ENCODE measurements at places on chromosomes 13 and 19.

DNA sequence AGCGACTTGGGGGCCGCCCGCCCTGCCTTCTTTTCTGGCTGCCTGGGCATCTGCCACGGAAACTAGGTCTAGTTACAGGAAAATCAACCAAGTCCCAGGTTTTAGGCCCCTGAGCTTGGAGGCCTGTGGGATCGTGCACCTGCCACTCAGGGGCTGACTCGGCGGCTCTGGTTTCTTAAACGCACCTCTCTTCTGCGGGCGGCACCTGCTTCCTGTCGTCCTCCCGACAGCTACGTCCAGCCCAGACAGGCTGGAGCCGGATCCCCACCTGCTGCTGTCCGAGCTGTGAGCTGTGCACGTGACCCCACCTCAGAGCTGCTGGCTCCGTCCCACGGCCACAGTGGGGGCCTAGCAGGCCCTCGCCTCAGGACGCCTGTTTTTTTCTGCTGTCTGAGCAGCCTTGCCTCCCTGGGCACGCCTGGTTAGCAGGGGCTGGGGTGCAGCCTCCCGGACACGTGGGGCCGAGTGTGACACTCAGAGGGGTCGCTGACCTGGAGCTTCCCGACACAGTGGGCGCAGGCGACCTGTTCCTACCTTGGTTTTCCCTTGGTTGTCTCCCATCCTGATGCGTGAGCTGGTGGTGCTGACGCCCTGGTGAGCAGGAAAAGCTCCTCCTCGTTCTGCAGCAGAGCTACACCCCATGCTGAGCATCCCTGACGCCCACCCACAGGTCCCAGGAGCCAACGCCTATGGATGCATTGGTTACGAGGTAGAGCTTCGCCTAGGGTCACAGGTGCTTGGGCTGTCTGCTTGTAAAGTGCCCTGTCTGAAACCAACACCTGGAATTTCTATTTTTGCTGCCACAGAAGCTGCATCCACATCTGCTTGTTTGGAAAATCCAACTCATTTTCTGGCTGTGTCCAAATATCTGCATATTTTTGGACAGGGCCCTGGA is 17.5 kb downstream of the TMEM255B start:
- no peak for DNase-seq

- DNase-seq: no peak
These were observed 76.6 kb downstream of the DGKH start for GRCh38 chr13:42125046-42125445.

DNA sequence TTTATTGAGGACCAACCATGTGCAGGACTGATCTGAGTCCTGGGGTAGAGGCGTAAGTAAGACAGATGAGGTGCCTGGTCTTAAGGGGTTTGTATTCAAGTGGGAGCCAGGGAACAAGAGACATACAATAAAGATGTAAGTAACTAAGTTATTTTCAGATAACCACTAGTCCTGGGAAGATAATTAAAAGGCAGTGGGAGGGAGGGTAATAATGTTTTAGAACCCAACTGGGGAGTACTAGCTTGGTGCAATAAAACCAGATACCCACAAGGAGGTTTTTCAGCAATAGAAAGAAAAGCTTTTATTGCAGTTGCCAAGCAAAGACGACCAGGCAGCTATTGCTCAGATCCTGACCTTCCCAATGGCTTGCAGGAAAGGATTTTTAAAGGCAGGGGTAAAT is 893.7 kb downstream of the UQCRFS1 start:
- no peak for DNase-seq

DNA sequence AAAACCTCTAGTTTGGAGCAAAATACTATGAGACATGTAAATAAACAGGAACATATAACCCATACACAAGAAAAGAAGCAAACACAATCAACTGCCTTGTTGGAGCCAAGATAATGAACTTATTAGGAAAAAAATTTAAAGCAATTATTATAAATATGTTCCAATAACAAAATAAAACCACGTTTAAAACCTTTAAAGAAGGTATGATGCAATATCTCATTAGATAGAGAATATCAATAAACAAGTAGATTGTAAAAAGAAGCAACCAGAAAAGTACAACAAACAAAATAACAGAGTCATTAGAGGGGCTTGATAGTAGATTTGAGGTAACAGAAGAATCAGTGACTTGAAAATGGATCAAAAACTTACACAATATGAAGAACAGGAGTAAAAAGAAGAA is 327.0 kb upstream of the PCDH9 start:
- DNase-seq: no peak

- no peak for DNase-seq
These were observed 12.4 kb downstream of the ERFL start for GRCh38 chr19:41915776-41916414.

GRCh38 chr19:6772028-6772865 is at the start of gene VAV1:
VAV1 (plus strand) TSS chr19:6772708; CDS start chr19:6772808, 100 bp downstream.
- DNase-seq: peak; percentile 75

DNA sequence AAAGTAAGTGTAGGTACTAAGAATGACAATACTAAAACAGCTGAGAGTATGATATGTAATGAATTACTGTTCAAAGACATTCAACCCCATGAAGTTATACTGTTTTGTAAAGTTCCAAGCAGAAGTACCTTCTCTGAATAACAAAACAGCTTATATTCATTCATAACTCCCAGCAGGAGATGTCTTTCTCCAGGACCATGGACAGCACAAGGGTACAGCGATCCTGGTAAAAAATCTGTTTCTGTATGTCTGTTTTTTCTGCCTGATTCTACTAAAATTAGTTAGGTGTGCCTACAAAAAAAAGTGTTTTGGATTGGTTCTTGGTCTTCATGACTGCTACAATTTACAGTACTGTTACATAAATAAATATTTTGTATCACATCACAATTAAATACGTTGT is 172.5 kb upstream of the SLITRK5 start:
- DNase-seq: no peak

DNA sequence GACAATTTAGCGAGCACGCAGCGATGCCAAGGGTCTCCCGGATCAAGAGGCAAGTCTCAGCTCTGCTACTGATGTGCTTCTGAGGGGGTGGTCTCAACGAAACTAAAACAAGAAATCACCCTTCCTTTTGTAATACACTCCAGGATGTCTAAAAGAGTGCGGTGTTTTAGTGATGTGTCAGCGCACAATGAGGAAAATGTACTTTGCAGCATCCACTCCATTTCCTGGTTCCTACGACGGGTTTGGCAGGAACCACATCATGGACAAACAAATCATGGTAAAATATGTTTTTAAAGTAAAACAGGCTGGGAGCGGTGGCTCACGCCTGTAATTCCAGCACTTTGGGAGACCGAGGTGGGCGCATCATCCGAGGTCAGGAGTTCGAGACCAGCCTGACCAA is 154.0 kb upstream of the TSC22D1 start:
- DNase-seq: no peak

DNA sequence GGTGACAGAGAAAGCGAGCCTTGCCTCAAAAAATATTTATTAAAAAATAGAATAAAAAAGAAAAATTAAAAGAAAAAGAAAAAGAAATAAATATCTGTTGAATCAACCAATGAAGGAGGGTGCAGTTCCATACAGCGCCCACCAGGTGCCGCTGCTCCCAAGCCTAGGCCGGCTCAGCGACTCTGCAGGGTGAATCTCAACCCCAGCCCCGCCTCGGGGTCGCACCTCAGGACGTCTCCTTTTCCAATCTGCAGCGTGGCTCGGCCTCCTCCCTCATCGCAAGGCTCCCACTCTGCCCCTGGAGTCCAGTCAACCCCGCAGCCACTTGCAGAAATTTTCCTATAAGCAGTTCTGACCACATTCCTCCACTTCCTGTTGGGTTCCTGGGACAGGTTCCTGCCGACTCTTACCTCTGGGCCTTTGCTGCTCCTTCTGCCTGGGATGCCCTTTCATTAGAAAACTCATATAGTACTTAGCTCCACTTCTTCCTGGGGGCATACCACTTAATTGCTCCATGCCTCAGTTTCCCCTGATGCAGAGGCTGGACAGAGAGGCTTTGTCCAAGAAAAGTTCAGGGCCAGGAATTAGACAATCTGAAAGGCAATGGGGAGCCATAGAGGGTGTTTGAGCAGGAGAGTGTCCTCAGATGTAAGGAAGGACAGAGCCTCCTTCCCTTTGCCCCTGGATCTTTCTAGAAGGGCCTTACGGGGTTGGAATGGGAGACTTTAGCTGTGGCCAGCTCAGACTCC is 24.3 kb downstream of the NFILZ start:
- DNase-seq: peak; percentile 56

DNA sequence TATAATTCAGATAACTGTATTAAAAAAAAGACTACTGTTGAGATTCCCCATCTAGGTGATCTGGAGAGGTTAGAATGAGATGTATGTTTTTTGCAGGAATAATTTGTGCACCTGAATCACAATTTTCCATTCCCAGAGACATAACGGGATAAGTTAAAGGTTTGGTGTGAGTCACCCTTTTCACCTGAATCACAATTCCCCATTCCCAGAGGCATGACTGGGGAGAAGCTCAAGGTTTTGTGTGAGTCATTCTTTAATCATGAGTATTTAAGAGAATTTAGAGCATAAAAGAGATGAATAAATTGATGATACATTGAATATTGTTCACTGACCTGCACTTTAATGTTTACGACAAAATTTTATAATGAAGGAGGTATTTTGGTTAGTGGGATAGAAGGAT is 9.0 kb downstream of the OR7A5 start:
- no peak for DNase-seq

GRCh38 chr19:49930483-49931011 is 1.2 kb upstream of the NUP62 start:
- DNase-seq: peak; percentile 11

DNA sequence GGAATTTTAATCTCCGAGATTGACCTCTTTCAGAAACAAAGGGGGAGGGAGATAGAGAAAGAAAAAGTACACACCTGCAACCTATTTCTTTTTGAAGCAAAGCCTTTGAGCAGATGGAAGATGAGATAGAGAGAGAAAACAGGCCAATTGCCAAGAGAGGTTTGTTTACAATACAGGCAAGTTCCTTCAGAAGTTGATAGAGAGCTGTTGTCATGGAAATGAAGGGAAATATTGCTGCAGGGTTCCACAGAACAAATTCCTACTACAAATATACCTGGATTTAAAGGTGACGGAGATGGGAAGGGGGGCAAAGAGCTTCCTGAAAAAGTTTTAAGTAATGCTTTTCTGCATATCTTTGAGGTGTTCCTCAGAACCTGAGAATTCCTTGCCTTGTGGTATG is 388.4 kb downstream of the NDFIP2 start:
- no peak for DNase-seq

- no peak for DNase-seq
These were observed 74.5 kb downstream of the CYSLTR2 start for GRCh38 chr13:48728226-48728625.

- DNase-seq: peak; percentile 61
These were observed 552 bp downstream of the KPNA3 start for GRCh38 chr13:49791711-49792549.

GRCh38 chr19:10126213-10126639 is 6.5 kb upstream of the EIF3G start:
- DNase-seq: no peak

DNA sequence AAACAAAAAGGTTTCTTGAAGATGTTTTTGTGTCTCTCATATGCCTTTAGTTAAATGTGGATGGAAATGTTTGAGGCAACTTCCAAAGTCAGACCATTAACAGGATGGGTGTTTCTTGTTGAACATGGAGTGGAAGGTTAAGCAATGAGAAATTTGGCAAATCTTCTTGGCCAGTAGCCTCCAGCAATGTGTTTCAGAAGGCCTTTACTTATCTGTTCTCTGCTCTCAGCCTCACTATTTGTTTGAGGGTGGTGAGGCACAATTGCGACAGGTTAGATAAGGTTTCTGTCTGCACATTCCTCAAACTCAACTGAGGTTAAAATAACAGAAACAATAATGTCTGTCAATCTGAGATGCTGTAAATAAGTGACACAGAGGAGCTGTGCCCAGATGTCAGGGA is 1019.0 kb downstream of the DIAPH3 start:
- no peak for DNase-seq

GRCh38 chr13:34620074-34620850 is 321.8 kb upstream of the NBEA start:
- DNase-seq: no peak
